ENCODE measurements at places on chromosomes 16 and 17.

DNA sequence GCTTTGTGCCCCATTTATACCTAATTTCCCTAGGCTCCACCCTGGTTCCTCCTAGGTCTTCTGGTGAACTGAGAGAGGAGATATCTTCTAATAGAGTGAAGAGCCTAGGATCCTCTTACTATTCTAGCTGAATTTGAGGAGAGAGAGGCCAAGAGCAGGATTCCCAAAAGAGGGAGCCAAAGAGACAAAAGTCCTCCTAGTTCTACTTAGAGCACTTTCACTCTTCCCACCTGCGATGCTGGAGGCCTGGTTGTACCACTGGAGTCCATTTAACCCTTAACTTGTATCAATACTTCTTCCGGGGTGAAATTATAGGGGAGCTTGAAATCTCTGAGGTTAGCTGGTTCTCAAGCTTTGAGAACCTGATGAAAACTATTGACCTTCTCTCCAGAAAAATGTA is 3.4 kb upstream of the SSH2 start:
- peaks cover 2% of the 10 kb centered on the region for H3K36me3 ChIP-seq
- DNase-seq: no peak
- H3K4me3 ChIP-seq: no peak overlapping the region
- H3K4me1 ChIP-seq: peaks cover 6% of the 10 kb centered on the region

DNA sequence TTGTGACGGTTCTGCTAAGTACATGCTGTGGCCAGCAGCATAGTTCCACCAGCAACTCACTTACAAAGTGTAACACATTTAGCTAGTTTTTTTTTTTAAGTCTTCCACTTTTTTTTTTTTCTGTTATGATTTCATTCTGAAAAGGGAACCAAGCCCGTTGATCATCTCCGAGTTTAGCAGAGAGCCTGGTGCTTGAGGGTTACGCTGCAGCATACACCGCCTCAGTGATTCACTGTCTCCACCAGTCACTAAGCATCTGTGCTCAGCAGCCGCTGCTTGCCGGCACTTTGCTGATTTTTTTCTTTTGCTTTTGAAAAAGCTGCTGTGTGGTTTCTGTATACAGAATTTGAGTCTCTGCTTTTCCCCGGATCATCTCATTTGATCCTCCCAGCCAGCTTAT is 194.5 kb upstream of the CDH13 start:
- H3K4me3 ChIP-seq: no peak overlapping the region
- H3K27me3 ChIP-seq: peaks cover 7% of the 10 kb centered on the region
- no peaks in the 10 kb centered on the region for H3K36me3 ChIP-seq
- H3K27ac ChIP-seq: peak overlapping the region; percentile 17
- no peaks in the 10 kb centered on the region for H3K4me1 ChIP-seq

GRCh38 chr17:2053380-2054261 is 1.3 kb upstream of the HIC1 start:
- peaks cover 12% of the 10 kb centered on the region for H3K27me3 ChIP-seq
- peak overlapping the region; percentile 52 for H3K27ac ChIP-seq
- H3K4me3 ChIP-seq: peak overlapping the region; percentile 74

DNA sequence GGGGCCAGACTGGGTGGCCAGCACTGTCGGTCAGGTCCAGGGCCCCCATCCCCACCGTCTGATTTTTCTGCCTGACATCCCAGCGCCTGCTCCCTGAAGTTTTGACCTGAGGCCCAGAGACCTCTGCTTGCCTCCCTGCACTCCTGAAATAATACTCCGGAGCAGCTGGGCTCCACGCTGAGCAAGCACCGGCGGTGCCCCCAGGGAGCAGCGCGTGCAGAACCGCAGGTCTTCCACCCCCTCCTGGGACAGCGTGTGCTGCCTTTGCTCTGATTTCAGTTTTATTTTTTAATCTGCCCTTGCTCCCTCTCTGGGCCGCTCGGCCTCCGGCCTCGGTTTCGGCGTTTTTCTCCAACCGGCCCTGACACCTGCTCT is 132.4 kb upstream of the GSE1 start:
- H3K36me3 ChIP-seq: no peaks in the 10 kb centered on the region
- DNase-seq: no peak
- H3K4me3 ChIP-seq: no peak overlapping the region
- H3K27me3 ChIP-seq: no peaks in the 10 kb centered on the region

DNA sequence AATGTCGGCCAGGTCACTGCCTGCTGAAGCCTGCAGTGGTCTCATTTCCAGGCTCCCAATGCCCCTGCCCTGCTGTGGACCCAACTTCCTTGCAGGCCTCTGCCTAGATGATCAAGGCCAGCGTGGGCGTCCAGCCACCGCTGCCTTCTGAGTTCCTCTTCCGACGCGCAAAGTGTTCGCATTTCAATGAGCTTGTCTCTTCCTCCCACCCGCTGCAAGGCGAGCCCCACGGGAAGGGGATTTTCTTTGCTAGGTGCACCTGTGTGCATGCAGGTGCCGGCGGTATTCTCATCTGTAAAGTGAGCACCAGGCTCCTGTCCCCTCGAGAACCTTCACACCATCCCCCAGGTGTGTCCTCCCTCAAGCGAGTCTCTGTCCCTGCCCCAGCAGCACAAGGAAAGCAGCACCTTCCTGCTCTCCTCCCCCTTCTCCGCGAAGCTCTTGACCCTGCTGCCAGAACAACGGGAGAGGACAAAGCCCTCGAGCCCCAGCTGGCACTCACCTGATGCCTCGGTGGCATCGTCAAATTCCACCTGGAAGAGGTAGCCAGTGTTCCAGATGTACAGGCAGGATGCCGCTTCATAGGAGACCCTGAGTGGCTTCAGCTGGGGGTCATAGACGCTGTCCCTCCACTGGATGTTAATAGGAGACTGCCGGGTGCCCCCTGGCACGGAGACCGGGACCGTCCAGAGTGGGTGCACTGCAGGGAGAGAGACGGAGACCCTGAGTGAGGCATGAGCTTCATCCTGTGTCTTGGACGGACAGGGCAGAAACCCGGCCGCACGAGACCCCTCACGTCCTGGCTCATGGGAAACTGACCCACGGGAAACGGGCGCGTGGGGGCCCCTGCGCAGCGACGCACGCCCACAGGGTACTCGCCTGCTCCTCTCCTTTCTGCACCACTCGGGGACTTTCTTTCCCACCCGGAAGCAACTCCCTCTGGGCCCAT is 9.8 kb downstream of the CA5A start:
- H3K4me3 ChIP-seq: no peak overlapping the region
- peaks cover 3% of the 10 kb centered on the region for H3K27me3 ChIP-seq

DNA sequence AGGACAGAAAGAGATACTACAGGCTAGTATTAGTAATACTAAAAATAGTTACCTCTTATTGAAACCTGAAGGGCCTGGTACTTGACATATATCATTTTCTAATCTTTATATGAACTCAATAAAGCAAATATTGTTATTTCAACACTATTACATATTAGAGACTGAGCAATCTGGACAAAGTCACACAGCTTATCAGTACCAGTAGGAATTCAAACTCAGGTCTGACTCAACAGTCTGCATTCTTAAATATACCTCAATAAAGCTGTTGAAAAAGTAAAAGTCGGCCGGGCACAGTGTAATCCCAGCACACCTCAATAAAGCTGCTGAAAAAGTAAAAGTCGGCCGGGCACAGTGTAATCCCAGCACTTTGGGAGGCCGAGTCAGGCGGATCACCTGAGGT is 67.4 kb downstream of the KANSL1 start:
- H3K27me3 ChIP-seq: no peaks in the 10 kb centered on the region
- no peak overlapping the region for H3K4me3 ChIP-seq
- no peak for DNase-seq
- no peak overlapping the region for H3K27ac ChIP-seq
- H3K4me1 ChIP-seq: peaks cover 82% of the 10 kb centered on the region

DNA sequence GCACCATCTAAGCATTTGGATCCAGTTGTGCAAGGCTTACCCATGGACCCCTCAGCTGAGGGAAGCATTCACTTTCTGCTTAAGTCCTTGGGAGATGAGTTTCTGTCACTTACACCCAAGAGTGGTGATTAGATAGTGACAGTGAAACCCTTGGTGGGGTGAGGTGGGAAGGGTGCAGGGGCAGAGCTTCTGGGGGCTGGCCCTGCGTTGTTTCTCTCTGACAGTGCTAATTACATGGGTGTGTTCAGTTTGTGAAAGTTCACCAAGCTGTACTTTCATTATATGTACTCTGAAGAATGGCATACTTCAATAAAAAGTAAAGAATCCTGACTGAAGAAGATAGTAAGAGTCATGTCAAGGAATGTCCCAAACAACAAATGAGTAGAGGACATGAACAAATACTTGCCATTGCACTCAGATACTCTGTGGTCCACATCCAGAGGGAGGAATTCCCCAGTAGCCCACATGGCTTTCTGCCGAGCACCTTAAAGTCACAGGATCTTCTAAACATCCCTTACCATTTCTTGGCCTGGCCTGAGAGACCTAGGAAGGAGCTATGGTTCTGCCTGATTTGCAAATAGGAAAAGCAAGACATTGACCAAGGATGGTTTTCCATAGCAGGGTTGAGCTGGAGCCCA is 8.4 kb downstream of the CHST6 start:
- peaks cover 11% of the 10 kb centered on the region for H3K27me3 ChIP-seq
- no peak overlapping the region for H3K27ac ChIP-seq
- H3K36me3 ChIP-seq: no peaks in the 10 kb centered on the region
- H3K4me1 ChIP-seq: no peaks in the 10 kb centered on the region
- DNase-seq: no peak

- peaks cover 8% of the 10 kb centered on the region for H3K27me3 ChIP-seq
- H3K27ac ChIP-seq: no peak overlapping the region
- H3K4me1 ChIP-seq: no peaks in the 10 kb centered on the region
- H3K4me3 ChIP-seq: no peak overlapping the region
These were observed 124.7 kb downstream of the NPIPB5 start for GRCh38 chr16:22635357-22635761.

DNA sequence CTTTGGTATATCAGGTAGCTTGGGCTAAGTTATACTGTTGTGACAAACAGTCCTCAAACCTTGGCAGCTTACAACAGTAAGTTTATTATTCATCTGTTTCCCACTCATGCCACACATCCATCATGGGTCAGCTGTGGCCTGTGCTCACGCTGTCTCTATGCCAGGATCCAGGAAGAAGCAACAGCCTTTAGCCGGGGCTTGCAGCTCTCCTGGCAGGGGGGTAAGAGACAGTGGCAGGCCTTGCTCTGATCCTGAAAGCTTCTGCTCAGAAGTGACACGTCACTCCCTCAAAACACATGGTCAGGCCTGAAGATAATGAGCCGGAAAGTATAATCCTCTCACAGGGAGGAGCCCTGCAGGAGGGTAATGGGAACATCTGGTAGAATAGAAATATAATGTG is 377.6 kb downstream of the CPPED1 start:
- no peaks in the 10 kb centered on the region for H3K27me3 ChIP-seq
- no peak overlapping the region for H3K27ac ChIP-seq
- no peak overlapping the region for H3K4me3 ChIP-seq
- H3K4me1 ChIP-seq: peaks cover 14% of the 10 kb centered on the region

- no peak for DNase-seq
- peaks cover 22% of the 10 kb centered on the region for H3K36me3 ChIP-seq
- peaks cover 57% of the 10 kb centered on the region for H3K4me1 ChIP-seq
- peak overlapping the region; percentile 84 for H3K27ac ChIP-seq
These were observed 561 bp downstream of the AXIN1 start for GRCh38 chr16:351804-352520.

DNA sequence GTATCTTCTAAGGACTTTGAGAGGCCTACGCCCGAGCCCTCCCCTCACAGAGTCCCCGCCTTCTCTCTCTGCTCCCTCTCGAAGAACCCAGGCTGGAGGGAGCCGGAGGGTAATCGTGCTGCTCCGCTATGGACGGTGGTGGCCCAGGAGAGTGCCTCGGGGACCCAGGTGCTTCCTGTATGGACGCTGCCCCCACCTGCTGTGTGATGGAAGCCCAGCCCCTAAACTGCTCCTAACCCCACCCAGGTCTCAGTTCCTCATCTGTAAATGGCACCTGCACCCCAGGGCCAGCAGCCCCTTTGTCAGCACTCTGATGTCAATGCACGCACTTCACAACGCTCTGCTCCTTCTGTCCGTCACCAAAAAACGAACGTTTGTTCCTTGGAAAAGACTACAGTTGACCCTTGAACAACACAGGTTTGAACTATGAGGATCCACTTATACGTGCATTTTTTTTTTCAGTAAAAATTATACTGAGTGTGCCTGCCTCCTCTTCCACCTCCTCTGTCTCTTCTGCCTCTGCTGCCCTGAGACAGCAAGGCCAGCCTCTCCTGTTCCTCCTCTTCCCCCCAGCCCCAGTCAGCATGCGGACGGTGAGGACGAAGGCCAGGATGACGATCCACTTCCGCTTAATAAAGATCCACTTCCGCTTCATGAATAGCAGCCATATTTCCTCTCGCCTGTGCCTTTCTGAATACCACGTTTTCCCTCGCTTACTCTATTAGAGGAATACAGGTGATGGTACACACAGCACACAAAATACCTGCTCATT is 118.3 kb downstream of the BANP start:
- no peak for DNase-seq
- H3K27ac ChIP-seq: no peak overlapping the region
- H3K4me1 ChIP-seq: no peaks in the 10 kb centered on the region
- H3K4me3 ChIP-seq: no peak overlapping the region

DNA sequence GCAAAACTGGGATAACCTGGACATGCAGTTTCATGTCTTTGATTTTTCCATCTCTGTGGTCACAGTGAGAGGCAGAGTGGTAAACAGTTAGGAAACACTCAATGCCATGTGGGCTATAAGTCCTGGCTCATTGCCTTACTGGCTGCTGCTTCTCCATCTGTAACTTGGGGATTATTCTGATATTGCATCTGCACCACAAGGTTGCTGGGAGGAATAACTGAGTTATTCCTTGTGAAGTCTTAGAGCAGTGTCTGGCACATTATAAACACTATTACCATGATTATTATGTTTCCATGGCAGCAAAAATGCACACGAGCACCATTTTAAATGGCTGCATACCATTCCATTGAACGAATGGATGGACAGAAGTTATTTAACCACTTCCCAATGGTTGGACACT is 111.7 kb upstream of the CDH5 start:
- no peak overlapping the region for H3K27ac ChIP-seq
- no peaks in the 10 kb centered on the region for H3K36me3 ChIP-seq
- no peaks in the 10 kb centered on the region for H3K4me1 ChIP-seq
- no peak overlapping the region for H3K4me3 ChIP-seq
- DNase-seq: no peak

GRCh38 chr17:74244548-74244947 is 29.5 kb upstream of the DNAI2 start:
- no peak for DNase-seq
- H3K27ac ChIP-seq: no peak overlapping the region
- no peaks in the 10 kb centered on the region for H3K27me3 ChIP-seq
- H3K36me3 ChIP-seq: no peaks in the 10 kb centered on the region

GRCh38 chr16:3358871-3359270 is 3.2 kb downstream of the OR2C1 start:
- H3K36me3 ChIP-seq: peaks cover 5% of the 10 kb centered on the region

GRCh38 chr17:80790981-80791742 is 200.5 kb upstream of the CHMP6 start:
- DNase-seq: peak; percentile 43
- peaks cover 53% of the 10 kb centered on the region for H3K36me3 ChIP-seq
- H3K27me3 ChIP-seq: no peaks in the 10 kb centered on the region
- peak overlapping the region; percentile 96 for H3K27ac ChIP-seq
